MG63 (cell line): ENCODE measurements at places on chromosomes 13 and 19.

- DNase-seq: no peak
These were observed 353.6 kb downstream of the SPRY2 start for GRCh38 chr13:79987323-79987722.

GRCh38 chr19:17949956-17950309 lies 17.0 kb upstream of the KCNN1 start:
- DNase-seq: no peak

DNA sequence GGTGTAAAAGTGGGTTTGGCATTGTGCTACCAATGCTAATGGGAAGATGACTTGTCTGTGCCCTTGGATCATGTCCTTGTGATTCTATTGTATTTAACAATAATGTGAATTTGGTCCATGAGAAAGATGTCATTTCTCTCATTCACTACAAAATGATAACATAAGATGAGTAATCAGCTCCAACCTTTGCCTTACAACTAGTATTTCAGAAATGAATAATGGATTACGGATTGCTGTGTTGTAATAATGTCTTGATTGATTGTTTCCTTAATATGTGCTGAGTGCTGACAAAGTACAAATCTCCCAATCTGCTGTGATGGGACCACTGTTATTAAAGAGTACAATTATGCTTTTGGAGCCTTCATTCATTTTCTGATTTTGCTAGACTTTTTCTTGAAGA lies 375.0 kb downstream of the PCDH9 start:
- no peak for DNase-seq

- DNase-seq: no peak
These were observed 130.7 kb downstream of the MYO16 start for GRCh38 chr13:108760129-108760528.
